Sigmoid colon (tissue), 7 donors: ENCODE measurements at places on chromosomes 7 and 10. TPM values are rescaled to one million over a fixed set of nuclear protein-coding genes. Genes with fewer than 3 reads are reported as not detected.

IFIT1 gene
- 27.1 TPM for polyA plus RNA-seq

RNF133 gene
- not detected for polyA plus RNA-seq

EMX2 gene
- polyA plus RNA-seq = not detected

IDE gene
- polyA plus RNA-seq = 12.3 TPM

GRCh38 chr7:139898483-139898882, 69.4 kb downstream of the TBXAS1 start:
- no peak overlapping the region for H3K4me3 ChIP-seq
- no peak for DNase-seq
- H3K36me3 ChIP-seq = no peaks in the 10 kb centered on the region
- H3K4me1 ChIP-seq = no peaks in the 10 kb centered on the region
- H3K27ac ChIP-seq = no peak overlapping the region

DNA sequence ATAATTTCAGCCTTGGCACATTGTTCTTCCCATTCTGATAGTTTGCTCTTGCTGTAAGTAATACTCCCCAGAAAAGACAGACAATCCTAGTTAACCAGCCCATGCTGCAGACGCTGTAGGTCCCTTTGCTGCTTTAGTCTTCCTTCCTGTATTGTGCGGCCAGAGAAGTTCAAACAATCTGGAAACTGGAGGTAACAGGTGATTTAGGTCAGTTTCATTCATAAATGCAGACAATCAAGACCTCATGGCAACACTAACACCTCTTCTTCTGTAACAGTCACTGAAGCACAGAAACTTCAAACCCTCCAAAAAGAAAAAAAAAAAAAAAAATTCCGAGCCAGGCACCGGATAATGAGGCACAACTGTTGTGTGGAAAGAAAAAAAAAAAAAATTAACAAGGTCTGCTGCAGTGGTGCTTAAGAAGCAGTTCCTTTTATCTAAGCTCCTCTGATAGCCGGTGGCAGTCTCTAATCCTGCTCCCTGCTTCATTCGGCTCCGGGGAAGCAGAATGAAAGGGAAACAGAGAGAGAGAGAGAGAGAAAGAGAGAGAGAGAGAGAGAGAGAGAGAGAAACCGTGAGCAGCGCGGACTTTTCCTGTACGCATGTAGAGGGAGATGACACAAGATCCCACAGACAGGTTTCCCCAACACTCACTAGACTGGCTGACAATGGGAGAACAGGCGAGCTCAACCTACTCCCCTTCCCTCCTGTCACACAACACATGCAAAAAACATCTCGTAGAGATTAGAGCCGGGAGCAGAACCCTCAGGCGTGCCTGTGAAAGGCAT, at the start of gene SEMA3A:
Gene SEMA3A, minus strand, starts transcription at position 306 of the 788 bp plus-strand sequence. Its CDS starts 203 bp downstream, at position 103.
- H3K27me3 ChIP-seq = no peaks in the 10 kb centered on the region
- H3K36me3 ChIP-seq = no peaks in the 10 kb centered on the region
- H3K27ac ChIP-seq = peak within 1 kb of the TSS; percentile 85
- peaks cover 31% of the 10 kb centered on the region for H3K4me1 ChIP-seq
- peak within 1 kb of the TSS; percentile 59 for H3K4me3 ChIP-seq
- peak; percentile 84 for DNase-seq

GRCh38 chr7:80428161-80429054, 83.5 kb downstream of the GNAT3 start:
- H3K27ac ChIP-seq = no peak overlapping the region
- no peak overlapping the region for H3K4me3 ChIP-seq
- H3K36me3 ChIP-seq = no peaks in the 10 kb centered on the region
- no peak for DNase-seq
- no peaks in the 10 kb centered on the region for H3K4me1 ChIP-seq
- no peaks in the 10 kb centered on the region for H3K27me3 ChIP-seq

DNA sequence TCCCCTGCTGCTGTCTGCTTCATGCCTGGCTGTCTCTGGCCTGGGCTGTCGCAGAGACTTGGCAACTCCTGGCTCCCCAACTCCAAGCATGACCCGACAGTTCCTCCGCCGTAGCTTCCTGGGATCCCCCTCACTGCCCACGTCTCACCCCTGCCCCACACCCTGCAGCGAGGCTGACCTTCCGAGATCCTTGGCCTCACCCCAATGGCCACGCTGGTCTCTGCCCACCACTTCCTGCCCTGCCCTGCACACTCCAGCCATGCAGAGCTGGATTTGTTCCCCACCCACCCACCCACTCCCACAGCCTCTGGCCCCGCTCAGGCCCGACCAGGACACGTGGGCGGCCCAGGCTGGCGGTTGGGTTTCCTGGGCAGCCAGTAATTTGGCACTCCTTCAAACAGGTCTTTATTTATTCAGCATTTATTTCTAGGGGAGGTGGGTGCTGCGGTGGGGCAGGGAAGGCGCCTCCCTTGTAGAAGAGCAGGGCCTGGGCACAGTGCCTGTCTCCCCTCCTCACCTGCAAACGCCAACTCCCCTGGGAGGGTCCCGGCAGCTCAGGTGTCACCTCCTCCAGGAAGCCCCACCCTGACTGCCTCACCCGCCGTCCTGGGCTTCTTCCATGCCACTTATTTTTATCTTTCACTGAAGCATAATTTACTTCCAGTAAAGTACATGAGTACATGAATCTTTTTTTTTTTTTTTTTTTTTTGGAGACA, 25.5 kb downstream of the GTF2IRD1 start:
- peak; percentile 78 for DNase-seq
- H3K27ac ChIP-seq = peak overlapping the region; percentile 95
- H3K4me1 ChIP-seq = peaks cover 71% of the 10 kb centered on the region
- H3K36me3 ChIP-seq = no peaks in the 10 kb centered on the region
- H3K27me3 ChIP-seq = no peaks in the 10 kb centered on the region

DNA sequence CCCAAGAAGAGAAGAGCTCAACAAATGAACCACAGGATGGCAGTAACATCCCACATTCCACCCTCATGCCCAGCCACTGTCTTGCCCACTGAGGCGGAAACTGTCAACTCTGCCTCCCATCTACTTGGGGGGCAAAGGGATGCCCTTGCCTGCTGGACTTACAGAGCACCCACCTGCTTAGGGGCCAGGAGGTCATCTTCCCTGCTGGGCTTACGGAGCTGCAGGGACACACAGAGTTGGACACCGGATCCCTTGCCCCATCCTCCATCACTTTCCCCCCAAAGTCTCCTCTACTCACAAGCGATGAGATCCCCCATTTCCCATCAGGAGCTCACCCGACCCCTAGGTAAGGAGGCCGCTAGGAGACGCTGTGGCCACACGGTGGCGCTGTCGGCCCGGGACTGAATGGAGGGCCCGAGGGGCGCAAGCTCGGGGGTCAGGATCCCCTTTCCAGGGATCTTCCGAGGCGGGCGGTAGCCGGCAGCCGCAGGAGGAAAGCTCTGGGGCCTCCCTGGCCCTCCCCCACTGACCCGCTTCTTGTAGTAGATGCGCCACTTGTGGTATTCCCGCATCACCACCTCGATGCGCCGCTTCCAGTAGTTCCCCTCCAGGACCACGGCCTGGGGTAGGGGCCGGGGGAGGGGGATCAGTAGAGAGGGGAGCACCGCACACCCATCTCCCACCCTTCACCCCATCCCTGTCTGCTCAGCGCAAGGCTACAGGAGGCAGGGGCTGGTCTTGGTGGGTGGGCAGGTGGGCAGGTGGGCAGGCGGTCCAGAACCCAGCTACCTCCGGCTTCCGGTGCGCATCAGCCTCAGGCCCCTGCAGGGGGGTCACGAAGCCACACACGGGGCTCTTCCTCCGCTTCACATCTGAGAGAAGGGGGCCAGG, 17.3 kb downstream of the MLXIPL start:
- no peaks in the 10 kb centered on the region for H3K36me3 ChIP-seq
- no peak overlapping the region for H3K4me3 ChIP-seq

- no peak overlapping the region for H3K27ac ChIP-seq
- no peak overlapping the region for H3K4me3 ChIP-seq
- no peaks in the 10 kb centered on the region for H3K27me3 ChIP-seq
- peaks cover 66% of the 10 kb centered on the region for H3K36me3 ChIP-seq
Measured at GRCh38 chr10:17236468-17237148, 8.6 kb downstream of the VIM start.

DNA sequence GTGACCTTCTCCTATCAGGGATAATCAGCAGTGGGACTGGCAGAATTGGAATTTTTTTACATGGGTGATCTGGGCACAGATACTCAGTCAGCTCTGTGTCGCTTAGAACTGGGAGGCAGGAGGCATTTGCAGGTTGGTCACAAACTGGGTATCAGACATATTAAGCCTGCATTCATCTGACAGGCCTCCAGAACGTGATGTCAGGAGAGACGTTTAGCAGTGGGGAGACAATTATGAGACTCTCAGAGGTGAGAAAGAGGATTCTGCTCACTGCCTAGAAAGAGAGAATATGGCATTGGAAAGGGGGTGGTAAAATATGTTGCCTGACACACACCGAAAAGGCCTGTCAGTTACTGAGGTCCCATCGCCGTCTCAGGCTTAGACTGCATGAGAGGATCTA, 717.6 kb upstream of the GALNT17 start:
- no peak overlapping the region for H3K27ac ChIP-seq
- DNase-seq = no peak
- no peak overlapping the region for H3K4me3 ChIP-seq

GRCh38 chr10:685613-686012, 3.9 kb downstream of the DIP2C start:
- no peak overlapping the region for H3K4me3 ChIP-seq
- no peaks in the 10 kb centered on the region for H3K4me1 ChIP-seq
- no peaks in the 10 kb centered on the region for H3K36me3 ChIP-seq
- H3K27me3 ChIP-seq = no peaks in the 10 kb centered on the region
- H3K27ac ChIP-seq = peak overlapping the region; percentile 98

- no peaks in the 10 kb centered on the region for H3K4me1 ChIP-seq
- H3K27ac ChIP-seq = no peak overlapping the region
- no peak overlapping the region for H3K4me3 ChIP-seq
- no peaks in the 10 kb centered on the region for H3K27me3 ChIP-seq
Measured at GRCh38 chr10:19532411-19532810, 283.8 kb upstream of the PLXDC2 start.

GRCh38 chr7:131827421-131827820, 271.0 kb upstream of the PODXL start:
- H3K27ac ChIP-seq = peak overlapping the region; percentile 74

DNA sequence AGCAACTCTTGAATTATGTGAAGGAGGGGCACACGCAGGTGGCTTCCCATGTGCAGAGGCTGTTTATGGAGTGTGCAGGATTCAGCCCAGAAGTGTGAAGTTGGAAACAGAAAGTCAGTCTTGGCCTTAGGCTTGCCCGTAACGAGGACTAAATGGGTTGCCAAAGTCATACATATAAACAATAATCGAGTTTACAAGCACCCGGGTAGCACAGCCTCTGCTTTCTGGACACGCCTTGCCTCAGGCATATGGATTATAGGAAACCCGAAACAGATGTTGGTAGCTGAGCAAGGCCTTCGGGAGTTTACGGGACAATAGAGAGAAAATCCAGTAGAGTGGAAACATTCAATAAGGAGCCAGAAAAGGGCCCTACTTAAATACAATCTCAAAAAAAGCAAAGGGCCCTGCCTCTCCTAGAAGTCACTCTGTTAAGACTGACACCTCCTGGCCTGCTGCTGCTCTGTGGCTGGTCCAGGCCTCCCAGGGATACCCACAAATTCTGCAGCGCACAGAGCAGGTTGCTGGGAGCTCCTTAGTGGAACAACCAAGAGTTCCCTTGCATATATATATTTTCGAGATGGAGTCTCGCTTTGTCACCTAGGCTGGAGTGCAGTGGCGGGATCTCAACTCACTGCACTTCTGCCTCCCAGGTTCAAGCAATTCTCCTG, 48.5 kb downstream of the SMKR1 start:
- H3K27me3 ChIP-seq = no peaks in the 10 kb centered on the region
- no peak overlapping the region for H3K4me3 ChIP-seq
- H3K36me3 ChIP-seq = no peaks in the 10 kb centered on the region

GRCh38 chr10:785089-785860, 95.8 kb upstream of the DIP2C start:
- DNase-seq = no peak
- peaks cover 11% of the 10 kb centered on the region for H3K4me1 ChIP-seq
- H3K4me3 ChIP-seq = peak overlapping the region; percentile 18
- no peak overlapping the region for H3K27ac ChIP-seq
- no peaks in the 10 kb centered on the region for H3K36me3 ChIP-seq
- H3K27me3 ChIP-seq = no peaks in the 10 kb centered on the region

- no peaks in the 10 kb centered on the region for H3K36me3 ChIP-seq
- DNase-seq = no peak
- H3K4me1 ChIP-seq = no peaks in the 10 kb centered on the region
- no peaks in the 10 kb centered on the region for H3K27me3 ChIP-seq
Measured at GRCh38 chr7:132610995-132611394, 34.7 kb upstream of the PLXNA4 start.

- H3K27ac ChIP-seq = peak overlapping the region; percentile 96
- peak; percentile 81 for DNase-seq
- H3K36me3 ChIP-seq = no peaks in the 10 kb centered on the region
- no peaks in the 10 kb centered on the region for H3K27me3 ChIP-seq
- H3K4me3 ChIP-seq = peak overlapping the region; percentile 83
Measured at GRCh38 chr7:30135301-30136116, 723 bp downstream of the MTURN start.
